ENCODE measurements at places on chromosomes 1 and 21.

GRCh38 chr1:180956028-180956640 lies 43.4 kb downstream of the KIAA1614 start:
- no peak for DNase-seq

- no peak for DNase-seq
Observed at GRCh38 chr1:89692601-89693521, 59.9 kb downstream of the LRRC8C start.

DNA sequence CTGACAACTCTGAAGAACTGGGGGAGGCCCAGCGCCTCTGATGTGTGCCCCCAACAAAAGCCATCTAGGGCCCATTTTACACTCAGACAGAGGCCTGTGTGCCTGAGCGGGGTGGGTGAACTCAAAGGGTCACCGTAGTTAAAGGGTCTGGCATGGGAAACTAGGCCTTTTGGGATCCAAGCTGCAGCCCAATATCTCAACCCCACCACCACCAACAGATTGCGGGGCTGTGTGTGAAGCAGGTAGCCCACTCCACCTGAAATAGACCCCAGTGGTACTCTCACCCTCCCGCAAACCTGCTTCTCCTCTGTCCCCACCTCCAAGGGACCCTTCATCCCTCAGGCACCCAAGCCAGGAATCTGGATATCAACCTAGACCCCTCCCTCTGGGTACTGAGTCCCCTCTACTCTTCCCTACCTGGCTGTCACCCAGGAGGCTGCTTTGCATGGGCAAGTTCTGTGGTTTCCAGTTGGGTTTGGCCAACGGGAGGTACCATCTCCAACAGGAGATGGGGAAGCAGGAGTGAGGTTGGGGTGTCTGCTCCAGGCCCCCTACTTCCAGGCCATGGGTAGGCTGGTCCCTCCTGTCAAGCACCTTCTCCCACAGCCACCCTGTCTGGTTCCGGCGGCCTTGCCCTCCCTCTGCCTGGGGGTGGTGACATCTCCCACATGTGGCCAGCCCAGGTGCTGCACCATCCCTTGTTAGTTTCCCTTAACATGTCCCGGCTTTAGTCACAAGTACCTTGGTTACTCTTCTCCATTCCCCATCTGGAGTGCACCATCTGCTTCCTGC lies 35.2 kb upstream of the LRP8 start:
- DNase-seq = peak; percentile 5

- no peak for DNase-seq
Observed at GRCh38 chr1:77536813-77537212, 145.6 kb downstream of the ZZZ3 start.

GRCh38 chr1:156421939-156422601 lies 53.1 kb downstream of the RHBG start:
- DNase-seq = no peak

- no peak for DNase-seq
Observed at GRCh38 chr1:32106663-32107275, 1.1 kb upstream of the KPNA6 start.
